ENCODE measurements at places on chromosomes 2 and 18.

DNA sequence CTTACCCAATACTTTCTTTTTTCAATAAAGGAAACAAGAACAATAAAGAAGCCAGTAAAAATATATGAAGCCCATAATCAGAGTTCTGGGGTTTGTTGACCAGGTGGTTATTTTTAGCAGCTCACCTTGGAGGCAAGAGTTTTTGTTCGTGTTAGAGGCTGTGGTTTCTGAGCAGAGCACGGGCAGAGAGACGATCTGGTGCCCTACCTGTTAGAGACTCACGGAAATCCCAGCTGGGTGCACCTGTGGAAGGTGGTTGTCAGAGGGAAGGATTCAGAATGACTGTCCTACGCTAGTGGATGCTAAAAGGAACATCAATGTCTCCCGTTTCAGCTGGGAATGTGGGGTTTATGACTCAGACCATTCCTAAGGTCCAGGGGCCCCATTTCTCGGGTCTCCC lies 87.6 kb downstream of the NRP2 start:
- DNase-seq: no peak

DNA sequence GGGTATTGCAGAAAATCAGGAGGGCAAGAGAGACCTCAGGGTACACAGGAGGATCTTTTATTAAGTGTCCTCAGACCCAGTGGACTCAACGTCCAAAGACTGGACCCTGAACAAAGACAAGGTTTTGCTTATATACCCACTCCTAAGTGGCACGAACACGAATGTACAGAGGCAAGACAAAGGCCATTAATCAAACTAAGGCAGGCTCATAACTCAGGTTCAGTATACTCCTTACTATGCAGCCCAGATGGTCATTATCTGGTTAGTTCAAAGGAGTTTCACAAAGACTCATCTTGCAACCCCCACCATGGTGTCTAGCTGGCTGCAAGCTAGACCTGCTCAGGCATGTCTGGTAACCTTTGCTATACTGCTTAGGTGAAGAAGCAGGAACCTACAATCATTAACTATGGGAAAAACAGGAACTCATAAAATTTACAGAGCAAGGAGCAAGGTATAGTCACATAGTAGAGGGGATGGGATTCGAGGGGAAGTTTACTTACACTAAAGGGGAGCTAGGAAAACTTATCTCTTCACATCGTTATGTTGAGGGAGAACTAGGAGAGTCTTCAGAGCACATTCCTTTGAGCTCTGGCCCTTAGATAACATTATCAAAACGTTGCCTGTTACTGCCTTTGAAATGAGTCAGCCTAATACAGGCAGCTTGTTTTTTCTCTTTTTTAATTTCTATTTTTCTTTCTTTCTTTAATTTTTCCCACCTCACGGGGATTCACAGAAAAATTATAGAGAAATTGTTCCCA lies 33.9 kb downstream of the SLC4A3 start:
- no peak for DNase-seq

GRCh38 chr2:129178356-129178755 lies 801.1 kb upstream of the RAB6C start:
- DNase-seq: no peak

- DNase-seq: no peak
These were observed 76.9 kb downstream of the AAK1 start for GRCh38 chr2:69566669-69567068.

- DNase-seq: no peak
These were observed 37.8 kb downstream of the FAM168B start for GRCh38 chr2:131055169-131056065.

- DNase-seq: no peak
These were observed 341.7 kb downstream of the PIK3C3 start for GRCh38 chr18:42296723-42297122.

DNA sequence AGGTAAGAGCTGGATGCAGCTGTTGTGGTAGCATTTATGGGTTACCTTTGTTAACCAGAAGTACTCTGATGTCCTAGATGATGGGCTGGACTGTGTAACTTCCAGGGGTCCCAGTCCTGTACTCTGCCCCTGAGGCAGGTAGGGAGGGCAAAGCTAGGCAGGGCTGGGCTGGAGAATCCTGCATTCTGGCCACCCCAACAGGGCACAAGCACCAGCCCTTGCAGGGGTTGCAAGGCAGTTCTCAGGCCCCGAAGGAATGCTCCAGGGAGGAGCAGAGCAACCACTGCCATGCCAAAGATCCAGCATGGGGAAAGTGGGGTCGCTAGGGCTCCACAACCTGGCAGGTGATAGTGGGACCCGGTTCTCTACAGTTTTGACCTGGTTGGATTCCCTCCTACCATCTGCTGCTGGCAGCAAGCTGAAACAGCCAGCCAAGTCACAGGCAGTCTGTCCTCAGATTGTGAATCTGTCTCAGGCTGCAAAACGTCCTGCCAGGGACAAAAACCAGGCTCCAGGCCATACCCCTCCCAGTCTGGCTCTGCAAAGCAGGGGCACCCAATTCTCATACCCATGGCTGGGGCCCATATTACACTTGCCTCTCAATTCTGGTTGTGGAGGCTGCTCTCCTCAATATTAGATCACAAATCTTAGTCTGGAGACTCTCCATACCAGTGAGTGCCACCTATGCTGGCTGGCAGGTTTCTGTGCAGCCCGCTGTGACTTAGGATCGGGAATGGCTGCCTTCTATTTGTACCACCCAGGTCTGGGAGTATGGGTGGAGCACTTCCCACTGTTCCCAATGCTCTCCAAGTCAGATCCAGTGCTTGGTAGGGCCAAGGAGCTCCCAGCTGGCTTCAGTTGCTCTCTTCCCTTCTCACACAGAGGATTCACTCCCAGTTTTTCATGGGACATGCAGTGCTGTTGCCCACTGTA lies 61.1 kb downstream of the SMCHD1 start:
- no peak for DNase-seq

GRCh38 chr2:230602562-230603230 lies 109.9 kb upstream of the CAB39 start:
- DNase-seq: no peak

GRCh38 chr18:22765896-22766295 lies 167.2 kb upstream of the RBBP8 start:
- DNase-seq: no peak

DNA sequence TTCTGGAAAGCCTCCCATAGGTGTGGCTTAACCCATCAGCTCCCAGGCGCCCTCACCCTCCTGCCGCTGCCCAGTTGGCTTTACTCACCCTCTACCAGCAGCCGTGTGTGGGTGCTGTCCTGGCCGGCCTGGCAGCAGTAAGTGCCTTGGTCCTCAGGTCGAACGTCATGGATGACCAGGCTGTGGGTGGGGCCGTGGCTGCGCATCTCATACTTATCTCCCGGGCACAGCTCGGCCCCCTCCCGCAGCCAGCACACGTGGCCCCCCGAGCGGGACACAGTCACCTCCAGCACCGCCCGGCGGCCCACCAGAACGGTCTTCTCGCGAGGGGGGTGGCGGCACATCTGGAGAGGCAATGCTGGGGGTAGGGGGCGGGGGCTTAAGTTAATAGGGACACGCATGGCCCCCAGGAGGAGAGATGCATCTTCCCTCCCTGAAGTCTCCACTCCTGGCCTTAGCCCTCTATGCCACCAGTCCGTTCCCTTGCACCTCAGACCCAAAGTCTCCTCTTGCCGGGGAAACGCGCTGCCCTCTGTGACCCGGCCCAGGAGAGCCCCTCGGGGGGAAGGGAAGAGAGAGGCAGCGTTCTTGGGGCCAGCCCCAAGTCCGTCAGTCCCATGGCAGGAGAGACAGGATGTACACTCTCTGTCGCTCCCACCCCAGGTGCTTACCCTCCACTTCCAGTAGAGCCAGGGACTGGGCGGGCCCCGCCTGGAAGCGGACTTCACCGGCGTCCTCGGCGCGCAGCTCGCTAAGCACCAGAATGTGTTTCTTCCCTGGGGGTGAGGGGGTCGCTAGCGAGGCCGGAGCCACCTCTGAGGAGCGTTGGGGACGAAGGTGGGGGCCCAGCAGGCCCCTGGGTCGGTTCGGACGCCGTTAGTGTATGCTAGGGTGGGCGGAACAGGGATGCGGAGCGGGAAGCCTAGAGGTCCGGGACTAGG lies 7.9 kb downstream of the TMEM198 start:
- no peak for DNase-seq

- DNase-seq: no peak
These were observed 105.8 kb downstream of the RIT2 start for GRCh38 chr18:43009674-43010073.

GRCh38 chr2:136019306-136019705 lies 33.9 kb upstream of the DARS1 start:
- DNase-seq: no peak

Measured in NCI-H1048 (cell line).